NCI-H2081 treated with DMSO at 0.1 percent for 48 hours (cell line): ENCODE measurements at places on chromosomes 12 and 14.

- DNase-seq = no peak
Observed at GRCh38 chr12:226401-226800, 12.4 kb upstream of the SLC6A12 start.

DNA sequence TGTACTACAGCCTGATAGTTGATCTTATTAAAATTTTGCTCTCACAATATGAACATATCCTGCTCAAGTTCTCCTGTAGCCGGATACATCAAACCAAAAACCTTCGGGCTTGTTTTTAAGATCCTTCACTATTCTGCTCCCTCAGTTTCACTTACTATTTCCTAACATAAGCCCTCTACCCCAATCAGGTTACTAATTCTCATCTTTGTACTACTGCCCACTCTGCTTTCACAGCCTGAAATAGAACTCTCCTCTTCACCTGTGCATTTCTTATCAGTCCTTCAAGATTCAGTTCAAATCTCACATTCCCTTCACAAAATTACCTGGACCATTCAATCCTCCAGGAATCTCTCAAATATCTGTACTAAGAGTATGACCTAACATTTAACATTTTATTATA is 14.2 kb downstream of the PAWR start:
- DNase-seq = no peak

- DNase-seq = no peak
Observed at GRCh38 chr12:111404362-111405148, 1.2 kb upstream of the SH2B3 start.

GRCh38 chr12:10220398-10221077 is 7.9 kb downstream of the GABARAPL1 start:
- DNase-seq = no peak

GRCh38 chr12:27177706-27178105 is 66.4 kb upstream of the STK38L start:
- no peak for DNase-seq

DNA sequence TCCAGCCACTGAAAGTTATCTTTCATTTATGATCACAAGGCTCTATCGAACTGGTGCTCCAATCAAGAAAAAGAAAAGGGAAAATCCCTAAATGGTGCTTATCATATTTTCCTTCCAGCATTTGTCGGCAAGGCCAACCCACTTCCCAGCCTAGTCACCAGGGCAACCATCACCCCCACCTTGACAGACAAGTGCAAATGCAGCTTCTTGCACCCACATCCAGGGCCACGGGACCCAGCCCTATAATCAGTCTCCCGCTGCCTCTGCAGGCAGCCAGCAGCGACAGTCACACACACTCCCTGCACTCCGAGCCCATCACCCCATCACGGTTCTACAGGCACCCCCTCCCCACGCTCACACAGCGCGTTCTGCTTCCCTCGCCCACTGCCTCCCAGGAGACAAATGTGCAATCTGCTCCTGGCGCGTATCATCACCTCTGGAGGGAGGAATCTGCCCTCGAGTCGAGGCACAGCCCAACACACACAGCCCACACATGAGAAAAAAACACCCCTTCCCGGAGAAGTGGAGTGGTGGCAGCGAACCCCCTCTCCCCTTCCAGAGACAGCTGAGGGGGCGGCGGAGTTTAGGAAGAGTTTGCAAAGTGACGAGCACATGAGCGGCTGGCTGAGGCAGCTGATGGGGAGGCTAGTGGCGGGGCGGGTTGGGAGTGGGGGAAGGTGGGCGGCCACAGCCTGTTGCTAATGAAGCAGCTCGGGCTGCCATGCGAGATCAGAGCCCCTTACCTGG is 9.3 kb upstream of the PPP4R4 start:
- DNase-seq = no peak

DNA sequence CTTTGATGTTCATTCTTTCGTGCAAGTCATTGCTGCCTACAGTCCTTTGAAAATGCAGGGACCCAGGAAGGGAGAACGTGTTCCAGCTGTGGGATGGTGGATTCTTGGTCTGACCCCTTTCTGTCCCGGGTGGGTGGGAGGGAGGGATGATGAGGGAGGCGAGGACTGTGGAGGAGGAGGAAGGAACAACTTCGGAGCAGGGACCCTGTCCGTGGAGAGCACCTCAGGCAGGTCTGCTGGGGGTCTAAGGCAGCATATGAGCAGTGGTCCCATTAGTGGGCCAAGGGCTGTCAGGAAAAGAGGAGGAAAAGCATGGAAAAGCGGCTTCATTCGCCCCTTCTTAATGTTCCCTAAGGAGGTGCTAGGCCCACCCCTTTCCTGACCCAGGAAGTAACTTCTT is 36.0 kb downstream of the CACNA2D4 start:
- no peak for DNase-seq

- no peak for DNase-seq
Observed at GRCh38 chr14:100838493-100839314, 12.8 kb downstream of the MEG3 start.

DNA sequence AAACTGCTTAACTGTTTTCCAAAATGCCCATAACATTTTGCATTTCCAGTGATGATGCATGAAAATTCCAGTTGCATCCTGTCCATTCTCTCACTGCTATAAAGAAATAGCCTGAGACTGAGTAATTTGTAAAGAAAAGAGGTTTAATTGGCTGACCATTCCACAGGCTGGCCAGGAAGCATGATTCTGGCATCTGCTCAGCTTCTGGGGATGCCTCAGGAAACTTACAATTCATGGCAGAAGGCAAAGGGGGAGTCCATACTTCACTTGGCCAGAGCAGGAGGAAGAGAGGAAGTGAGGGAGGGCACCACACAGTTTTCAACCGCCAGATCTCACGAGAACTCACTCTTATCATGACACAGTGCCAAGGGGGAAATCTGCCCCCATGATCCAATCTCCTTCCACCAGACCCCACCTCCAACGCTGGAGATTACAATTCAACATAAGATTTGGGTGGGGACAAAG is 18.2 kb upstream of the CLEC2D start:
- no peak for DNase-seq

DNA sequence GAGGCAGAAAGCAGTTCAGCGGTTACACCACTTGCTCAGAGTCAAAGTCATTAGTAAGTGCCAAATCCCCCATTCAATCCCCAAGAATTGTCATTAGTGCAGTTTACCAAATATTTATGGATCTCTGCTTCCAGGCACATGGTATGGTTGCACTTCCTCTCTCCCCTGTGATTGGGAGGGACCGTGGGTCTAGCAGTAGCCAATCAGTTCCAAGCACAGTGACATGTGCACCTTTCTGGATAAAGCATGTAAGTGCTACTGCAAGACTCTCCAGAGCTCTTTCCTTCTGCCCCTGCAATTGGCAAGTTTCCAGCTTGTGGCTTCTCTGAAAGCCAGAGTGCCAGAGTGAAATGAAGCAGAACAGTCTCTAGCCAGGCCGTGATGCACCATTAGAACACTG is 85.3 kb upstream of the FLRT2 start:
- DNase-seq = no peak

- no peak for DNase-seq
Observed at GRCh38 chr12:111748151-111748672, 18.5 kb upstream of the ALDH2 start.

DNA sequence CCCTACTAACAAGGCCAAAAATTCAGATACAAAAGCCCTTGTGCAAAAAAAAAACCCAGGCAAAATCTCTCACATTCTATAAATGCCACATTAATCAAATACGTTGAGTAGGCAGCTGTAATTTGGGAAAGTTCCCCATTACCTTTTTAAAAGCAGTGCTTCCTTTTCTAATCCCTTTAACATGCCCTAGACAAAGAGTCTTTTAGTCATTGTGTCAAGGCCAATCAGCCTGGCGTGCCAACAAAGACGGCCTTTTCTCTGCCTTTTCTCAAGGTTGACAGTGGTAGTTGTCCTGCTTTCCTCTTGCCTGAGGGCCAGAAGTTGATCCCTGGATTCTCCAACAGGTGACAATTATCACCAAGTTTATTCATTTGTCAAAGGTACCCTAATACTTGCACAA is 62.5 kb upstream of the METAP2 start:
- no peak for DNase-seq

- DNase-seq = no peak
Observed at GRCh38 chr14:55052269-55052930, 953 bp downstream of the MAPK1IP1L start.
